Uterus (tissue), 4 donors: ENCODE measurements at places on chromosomes 6 and 20.
A peak's percentile ranks its signal among the peaks of the same experiment; 100 is the strongest.

DNA sequence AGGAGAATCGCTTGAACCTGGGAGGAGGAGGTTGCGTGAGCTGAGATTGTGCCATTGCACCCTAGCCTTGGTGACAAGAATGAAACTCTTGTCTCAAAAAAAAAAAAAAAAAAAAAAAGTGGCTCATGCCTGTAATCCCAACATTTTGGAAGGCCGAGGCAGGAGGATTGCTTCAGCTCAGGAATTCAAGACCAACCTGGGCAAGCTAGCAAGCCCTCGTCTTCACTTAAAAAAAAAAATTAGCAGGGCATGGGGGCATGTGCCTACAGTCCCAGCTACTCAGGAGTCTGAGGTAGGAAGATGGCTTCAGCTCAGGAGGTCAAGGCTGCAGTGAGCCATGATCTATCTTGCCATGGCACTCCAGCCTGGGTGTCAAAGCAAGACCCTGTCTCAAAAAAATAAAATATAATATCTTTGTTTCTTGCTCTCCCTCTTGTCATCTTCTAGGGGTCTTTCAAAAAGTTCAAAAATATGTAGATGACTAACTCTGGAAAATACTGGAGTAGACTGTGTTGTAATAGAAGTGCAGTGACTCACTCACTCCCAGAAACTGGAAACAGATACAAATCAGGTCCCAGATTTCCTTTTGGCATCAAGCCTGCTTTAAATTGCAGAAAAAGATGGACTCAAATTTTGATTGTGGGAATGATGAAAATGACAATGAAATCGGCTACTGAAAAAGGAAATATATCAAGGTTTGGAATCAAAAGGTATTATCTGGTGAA lies 2.8 kb upstream of the GINM1 start:
- H3K27ac ChIP-seq = no peak overlapping the region
- H3K27me3 ChIP-seq = no peaks in the 10 kb centered on the region
- no peaks in the 10 kb centered on the region for H3K4me1 ChIP-seq
- DNase-seq = no peak

- H3K27ac ChIP-seq = peak overlapping the region; percentile 62
- H3K36me3 ChIP-seq = no peaks in the 10 kb centered on the region
- H3K27me3 ChIP-seq = no peaks in the 10 kb centered on the region
- H3K4me1 ChIP-seq = no peaks in the 10 kb centered on the region
- H3K4me3 ChIP-seq = peak overlapping the region; percentile 15
Observed at GRCh38 chr6:21478883-21479539, 114.5 kb upstream of the SOX4 start.

GRCh38 chr6:128078276-128078675 lies 177.4 kb upstream of the THEMIS start:
- H3K4me1 ChIP-seq = no peaks in the 10 kb centered on the region
- no peak overlapping the region for H3K27ac ChIP-seq
- H3K4me3 ChIP-seq = no peak overlapping the region
- no peak for DNase-seq

DNA sequence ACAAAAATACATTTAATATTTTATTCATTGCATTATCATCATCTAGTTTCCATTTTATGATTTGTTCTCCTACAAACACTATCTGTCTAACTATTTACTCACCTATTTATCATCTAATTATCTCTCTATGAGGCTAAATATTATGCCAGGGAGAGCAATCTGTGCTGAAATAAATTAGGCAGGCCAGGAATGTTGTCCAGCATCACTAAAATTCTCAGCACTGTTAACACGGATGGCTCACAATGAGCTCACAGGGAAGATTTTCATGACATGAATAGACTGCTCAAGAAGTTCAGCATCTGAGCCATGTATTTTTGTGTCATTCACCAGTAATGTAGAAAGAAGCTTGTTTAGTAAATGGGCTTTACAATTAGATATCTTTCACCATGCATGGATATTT lies 1277.2 kb downstream of the GRIK2 start:
- H3K4me1 ChIP-seq = no peaks in the 10 kb centered on the region
- H3K27me3 ChIP-seq = no peaks in the 10 kb centered on the region
- no peaks in the 10 kb centered on the region for H3K36me3 ChIP-seq
- no peak for DNase-seq

- H3K27me3 ChIP-seq = no peaks in the 10 kb centered on the region
- no peak overlapping the region for H3K27ac ChIP-seq
Observed at GRCh38 chr6:43304361-43304760, 4.3 kb downstream of the CRIP3 start.

- no peaks in the 10 kb centered on the region for H3K4me1 ChIP-seq
- H3K36me3 ChIP-seq = no peaks in the 10 kb centered on the region
- no peak overlapping the region for H3K27ac ChIP-seq
Observed at GRCh38 chr6:16168121-16168520, 39.2 kb downstream of the MYLIP start.

- H3K27ac ChIP-seq = no peak overlapping the region
- H3K36me3 ChIP-seq = no peaks in the 10 kb centered on the region
- DNase-seq = peak; percentile 8
- H3K4me1 ChIP-seq = no peaks in the 10 kb centered on the region
- no peak overlapping the region for H3K4me3 ChIP-seq
Observed at GRCh38 chr6:170098428-170099170, 192.3 kb downstream of the DLL1 start.

DNA sequence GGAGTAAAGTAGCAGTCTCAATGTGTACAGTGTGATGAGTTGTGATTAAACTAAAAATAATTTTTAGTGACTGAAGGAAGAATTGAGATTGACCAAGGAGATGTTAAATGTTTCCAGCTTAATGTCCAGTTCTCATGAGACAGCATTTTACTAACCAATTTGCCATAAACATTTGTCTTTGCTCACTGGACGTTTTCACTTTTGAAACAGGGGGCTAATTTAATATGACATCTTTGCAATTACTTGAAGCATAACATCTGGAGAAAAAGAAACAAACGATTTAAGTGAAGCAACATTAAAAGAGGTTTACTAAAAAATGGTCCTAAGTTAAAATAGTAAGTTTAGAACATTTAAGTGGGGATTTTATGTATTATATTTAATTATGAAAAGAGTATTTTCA lies 443.8 kb downstream of the BCKDHB start:
- no peaks in the 10 kb centered on the region for H3K4me1 ChIP-seq
- no peak for DNase-seq
- no peak overlapping the region for H3K27ac ChIP-seq
- no peaks in the 10 kb centered on the region for H3K36me3 ChIP-seq

DNA sequence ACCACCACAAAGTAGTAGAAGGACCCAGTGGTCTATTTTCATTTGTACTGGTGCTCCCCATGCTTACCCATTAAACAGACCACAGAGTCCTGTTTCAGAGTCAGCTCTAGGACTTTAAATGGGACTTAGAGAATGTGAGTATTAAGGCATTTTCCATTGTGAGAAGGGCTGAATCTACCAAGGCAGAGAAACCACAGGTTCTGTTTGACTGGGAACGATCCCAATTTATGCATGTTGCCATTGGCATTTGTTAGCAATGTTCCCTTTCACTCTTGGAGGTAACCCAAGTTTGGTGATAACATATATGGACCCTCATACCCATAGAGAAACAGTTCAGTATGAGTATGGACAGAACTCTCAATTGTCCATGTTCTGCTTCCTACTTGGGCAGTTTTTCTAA lies 672.8 kb downstream of the KIF16B start:
- H3K4me3 ChIP-seq = no peak overlapping the region
- no peaks in the 10 kb centered on the region for H3K4me1 ChIP-seq
- H3K36me3 ChIP-seq = no peaks in the 10 kb centered on the region
- no peaks in the 10 kb centered on the region for H3K27me3 ChIP-seq
- H3K27ac ChIP-seq = no peak overlapping the region
- no peak for DNase-seq

DNA sequence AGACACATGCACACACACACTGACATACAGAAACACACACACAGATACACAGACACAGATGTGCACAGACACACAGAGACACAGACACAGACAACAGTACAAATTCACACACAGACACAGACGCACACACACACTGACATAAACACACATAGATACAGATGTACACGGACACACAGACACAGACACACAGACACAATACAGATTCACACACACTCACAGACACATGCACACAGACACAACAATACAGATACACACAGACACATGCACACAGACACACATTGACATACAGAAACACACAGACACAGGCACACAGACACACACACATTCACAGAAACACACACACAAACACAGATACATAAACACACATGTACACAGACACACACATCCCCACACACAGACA lies 183.6 kb downstream of the SMOC2 start:
- H3K36me3 ChIP-seq = no peaks in the 10 kb centered on the region
- no peak overlapping the region for H3K4me3 ChIP-seq
- no peak overlapping the region for H3K27ac ChIP-seq
- no peaks in the 10 kb centered on the region for H3K4me1 ChIP-seq

DNA sequence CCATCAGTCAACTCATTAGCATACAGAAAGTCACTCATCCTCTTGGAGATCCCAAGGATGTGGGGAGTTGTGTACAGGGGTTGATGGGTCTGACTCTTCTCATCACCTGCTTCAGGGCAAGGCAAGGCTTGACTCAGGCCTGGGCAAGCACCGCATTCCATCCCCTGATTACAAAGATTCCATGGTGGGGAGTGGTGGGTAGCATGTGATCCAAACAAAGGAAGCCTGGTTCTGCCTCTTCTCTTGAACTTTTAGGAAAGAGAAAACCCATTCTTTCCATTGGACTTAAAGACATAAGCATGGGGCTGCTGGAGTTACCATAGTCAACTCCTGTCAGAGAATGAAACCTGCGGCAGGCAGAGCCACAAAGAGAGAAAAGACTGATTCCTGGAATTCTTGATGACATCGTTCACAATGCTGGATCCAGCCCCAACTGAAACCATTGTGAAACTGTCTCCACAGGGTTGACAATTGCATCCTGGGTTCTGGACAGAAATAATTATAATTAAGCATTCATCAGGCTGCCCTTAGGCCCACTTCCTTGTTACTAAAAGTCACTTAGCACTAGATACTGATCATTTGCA lies 235.8 kb upstream of the KCNG1 start:
- DNase-seq = no peak
- H3K36me3 ChIP-seq = no peaks in the 10 kb centered on the region
- no peaks in the 10 kb centered on the region for H3K4me1 ChIP-seq
- H3K27ac ChIP-seq = no peak overlapping the region
- no peak overlapping the region for H3K4me3 ChIP-seq

DNA sequence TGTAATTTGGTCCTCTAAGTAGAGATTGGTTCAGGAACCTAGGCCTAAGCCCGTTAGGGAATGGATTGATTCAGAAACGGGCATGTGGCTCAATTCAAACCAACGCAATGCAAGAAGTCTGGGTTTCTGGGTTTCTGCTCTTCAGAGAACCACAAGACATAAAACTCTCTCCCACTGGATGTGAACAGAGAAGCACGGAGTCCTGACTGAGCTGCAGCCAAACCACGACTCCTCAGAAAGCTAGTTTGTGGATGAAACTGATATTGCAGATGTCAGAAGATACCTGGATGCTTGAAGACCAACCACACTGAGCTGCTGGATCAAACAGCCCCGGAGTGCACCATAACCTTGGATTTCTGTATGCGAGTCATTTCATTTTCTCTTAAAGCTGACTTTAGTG lies 50.0 kb downstream of the SOD2 start:
- no peak for DNase-seq
- no peaks in the 10 kb centered on the region for H3K36me3 ChIP-seq
- no peak overlapping the region for H3K4me3 ChIP-seq
- H3K27me3 ChIP-seq = no peaks in the 10 kb centered on the region
- no peak overlapping the region for H3K27ac ChIP-seq
- no peaks in the 10 kb centered on the region for H3K4me1 ChIP-seq

DNA sequence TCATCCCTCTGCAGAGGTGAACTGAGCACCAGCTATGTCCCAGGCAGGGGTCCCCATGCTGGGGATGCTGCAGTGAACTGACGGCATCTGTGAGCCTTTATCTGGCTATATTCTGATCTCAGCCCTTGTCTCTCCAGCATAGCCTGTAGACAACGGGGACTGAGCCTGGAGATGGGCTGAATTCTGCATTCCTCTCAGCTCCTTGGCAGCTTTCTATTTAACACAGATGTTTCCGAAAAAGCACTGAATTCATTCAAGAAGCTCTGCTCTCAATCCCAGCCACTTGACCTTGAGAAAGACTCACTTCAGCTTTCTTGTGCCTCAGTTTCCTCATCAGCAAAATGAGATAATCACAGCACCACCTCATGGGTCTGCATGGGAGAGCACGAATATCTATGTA lies 204.4 kb upstream of the PMEPA1 start:
- H3K4me3 ChIP-seq = no peak overlapping the region
- H3K4me1 ChIP-seq = no peaks in the 10 kb centered on the region
- H3K27ac ChIP-seq = no peak overlapping the region
- no peaks in the 10 kb centered on the region for H3K27me3 ChIP-seq

DNA sequence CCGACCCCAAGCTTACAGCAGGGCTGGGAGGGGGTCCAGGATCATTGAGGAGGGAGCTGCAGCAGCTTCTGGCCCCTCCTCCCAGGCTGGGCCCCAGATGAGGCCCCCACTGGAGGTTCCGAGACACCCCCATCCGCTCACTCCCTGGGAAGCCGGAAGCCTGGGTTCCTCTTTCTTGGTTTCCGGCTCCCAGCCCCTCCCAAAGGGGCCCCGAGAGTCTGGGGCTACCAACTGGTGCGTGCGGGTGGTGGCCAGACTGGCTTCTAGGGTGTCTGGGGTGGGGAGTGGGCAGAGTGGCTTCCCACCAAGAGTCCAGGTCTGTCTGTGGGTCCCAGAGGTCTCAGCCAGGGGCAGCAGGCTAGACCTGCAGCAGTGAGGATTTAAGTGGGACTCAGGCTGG lies 2.2 kb downstream of the RGS19 start:
- H3K27ac ChIP-seq = no peak overlapping the region
- no peak for DNase-seq
- H3K4me1 ChIP-seq = peaks cover 5% of the 10 kb centered on the region

GRCh38 chr6:54716877-54717276 lies 129.7 kb upstream of the FAM83B start:
- no peaks in the 10 kb centered on the region for H3K36me3 ChIP-seq
- H3K27me3 ChIP-seq = no peaks in the 10 kb centered on the region
- H3K4me1 ChIP-seq = no peaks in the 10 kb centered on the region
- no peak overlapping the region for H3K4me3 ChIP-seq

DNA sequence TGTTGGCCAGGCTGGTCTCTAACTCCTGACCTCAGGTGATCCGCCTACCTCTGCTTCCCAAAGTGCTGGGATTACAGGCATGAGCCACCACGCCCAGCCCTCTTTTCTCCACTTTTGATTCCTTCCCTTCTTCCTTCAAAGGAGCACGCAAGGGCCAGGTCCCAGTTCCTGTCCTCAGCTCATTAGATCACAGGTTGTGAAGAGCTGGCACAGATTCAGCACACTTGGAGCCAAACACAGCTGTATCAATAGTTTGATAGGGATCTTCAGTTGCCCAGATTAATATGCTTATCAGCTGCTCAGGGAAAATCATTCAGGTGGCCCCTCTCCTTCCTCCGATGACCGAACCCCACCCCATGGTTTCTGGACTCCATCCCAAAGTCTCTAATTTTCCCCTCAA lies 14.4 kb upstream of the SLC22A23 start:
- no peak overlapping the region for H3K4me3 ChIP-seq
- DNase-seq = no peak
- no peaks in the 10 kb centered on the region for H3K27me3 ChIP-seq
- no peaks in the 10 kb centered on the region for H3K36me3 ChIP-seq
- H3K27ac ChIP-seq = no peak overlapping the region
- H3K4me1 ChIP-seq = no peaks in the 10 kb centered on the region
